ENCODE measurements at places on chromosomes 11 and 22.
A peak's percentile ranks its signal among the peaks of the same experiment; 100 is the strongest.

DNA sequence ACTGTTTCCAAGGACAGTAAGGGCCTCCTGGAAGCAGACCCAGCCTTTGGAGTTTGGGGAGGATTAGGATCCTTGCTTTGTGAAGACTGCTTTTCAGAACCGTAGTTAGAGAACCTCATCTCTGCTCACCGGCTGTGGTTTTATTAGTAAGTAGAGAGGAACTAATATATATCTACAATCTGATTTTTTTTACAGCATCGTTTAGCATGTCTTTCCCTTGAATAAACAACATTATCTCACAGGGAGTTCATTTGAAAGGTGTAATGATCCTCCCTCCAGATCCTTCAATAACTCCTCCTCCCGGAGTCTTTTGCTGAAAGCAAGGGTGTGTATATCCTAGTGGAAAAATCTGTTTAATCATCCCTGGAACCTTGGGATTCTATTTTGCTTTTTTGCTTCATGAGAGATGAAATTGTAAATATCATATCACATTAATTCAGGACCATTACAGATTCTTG, 132.7 kb downstream of the DBX1 start:
- no peak for DNase-seq

GRCh38 chr11:17952487-17952886, 60.4 kb downstream of the SERGEF start:
- no peak for DNase-seq

DNA sequence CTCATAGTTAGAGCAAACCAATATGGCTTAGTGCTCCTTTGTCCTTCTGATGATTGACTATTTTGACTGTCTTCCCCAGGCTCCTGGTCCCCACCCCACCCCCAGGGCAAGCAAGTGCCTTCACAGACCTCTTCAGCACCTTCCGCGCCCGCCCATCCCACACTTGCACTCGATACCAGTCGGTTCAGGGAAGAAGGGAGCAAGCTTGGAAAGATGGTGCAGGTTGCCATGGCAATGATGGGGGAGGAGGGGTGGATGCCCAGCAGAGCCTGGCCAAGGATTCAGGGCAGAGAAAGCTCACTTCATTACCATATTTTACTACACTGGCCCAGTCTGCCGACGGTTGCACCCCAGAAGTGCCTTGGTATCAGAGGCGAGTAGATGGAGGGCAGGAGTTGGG, 2.2 kb downstream of the TMEM132A start:
- no peak for DNase-seq

DNA sequence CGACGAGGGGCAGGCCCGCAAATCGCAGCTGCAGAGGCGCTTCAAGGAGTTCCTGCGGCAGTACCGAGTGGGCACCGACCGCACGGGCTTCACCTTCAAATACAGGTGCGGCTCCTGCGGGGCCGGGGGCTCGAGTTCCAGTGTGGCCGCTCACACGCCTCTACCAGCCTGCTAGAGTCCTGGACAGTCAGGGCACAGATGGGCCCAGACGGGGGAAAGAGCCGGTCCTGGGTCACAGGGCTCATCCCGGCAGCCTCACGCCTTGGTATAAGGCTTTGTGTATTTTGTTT, 506 bp downstream of the MCM5 start:
- DNase-seq, result no peak

- DNase-seq, result no peak
Measured at GRCh38 chr22:38233427-38233826, 31.6 kb downstream of the MAFF start.

- DNase-seq, result no peak
Measured at GRCh38 chr11:44270403-44271273, 39.3 kb downstream of the ALX4 start.

DNA sequence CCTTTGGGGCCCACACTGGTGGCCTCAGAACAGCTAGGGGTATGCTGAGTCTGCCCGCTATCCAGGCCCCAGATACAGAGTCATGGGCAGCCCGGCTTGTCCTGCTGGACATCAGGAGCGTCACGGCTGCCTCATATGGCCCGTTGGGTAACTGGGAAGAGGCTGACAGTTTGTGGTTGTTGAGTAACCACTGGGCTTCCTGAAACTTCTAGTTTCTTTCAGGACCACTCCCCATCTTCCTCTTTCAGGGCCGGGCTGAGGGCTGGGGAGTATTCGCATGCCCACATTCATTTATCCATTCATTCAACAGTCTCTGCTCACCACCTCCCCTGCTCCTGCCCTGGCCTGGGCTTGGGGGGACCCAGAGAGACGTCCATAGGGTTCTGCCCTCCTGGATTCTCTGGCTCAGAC, 13.4 kb upstream of the P2RY2 start:
- no peak for DNase-seq

- DNase-seq, result peak; percentile 68
Measured at GRCh38 chr22:20729194-20729593, 44.7 kb upstream of the SERPIND1 start.

- no peak for DNase-seq
Measured at GRCh38 chr11:46451759-46452158, 60.2 kb upstream of the CHRM4 start.

- no peak for DNase-seq
Measured at GRCh38 chr11:110801328-110801727, 89.1 kb upstream of the ARHGAP20 start.

GRCh38 chr11:130078080-130078479, 8.4 kb downstream of the APLP2 start:
- no peak for DNase-seq

DNA sequence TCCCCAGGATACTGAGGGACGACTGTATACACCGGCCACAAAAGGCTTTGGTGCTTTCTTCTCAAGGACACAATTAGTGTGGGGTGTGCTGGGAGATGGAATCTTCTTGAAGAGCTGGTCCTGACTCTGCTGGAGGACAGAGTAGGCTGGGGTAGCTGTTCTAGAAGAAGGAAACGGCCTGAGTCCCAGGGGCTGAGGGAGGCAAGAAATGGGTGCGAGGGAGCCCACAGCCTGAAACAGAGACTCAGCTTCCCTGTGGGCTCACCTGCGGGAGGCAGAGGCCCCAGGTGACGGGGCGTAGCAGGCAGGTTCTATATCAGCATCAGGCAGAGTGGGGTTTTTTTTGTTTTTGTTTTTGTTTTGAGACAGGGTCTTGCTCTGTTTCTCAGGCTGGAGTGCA, 36.6 kb downstream of the PARVG start:
- DNase-seq, result no peak

DNA sequence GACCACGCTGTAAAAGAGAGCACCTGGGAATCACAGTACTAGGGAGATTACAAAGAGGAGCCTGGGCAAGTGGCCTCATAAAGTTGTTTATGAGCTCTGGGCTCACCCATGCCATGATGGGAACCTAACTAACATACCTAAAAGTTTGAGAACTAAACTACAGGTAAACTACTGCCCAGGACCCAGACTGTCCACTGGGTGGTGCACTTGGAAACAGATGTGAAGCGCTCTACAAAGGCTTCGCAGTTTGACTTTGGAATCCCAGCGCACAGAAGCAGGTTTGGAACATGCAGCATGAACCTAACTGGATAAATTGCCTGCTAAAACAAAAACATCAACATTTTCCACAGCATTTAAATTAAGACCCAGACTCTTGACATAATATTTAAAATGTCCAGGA, 418.6 kb downstream of the FAM181B start:
- DNase-seq, result no peak

DNA sequence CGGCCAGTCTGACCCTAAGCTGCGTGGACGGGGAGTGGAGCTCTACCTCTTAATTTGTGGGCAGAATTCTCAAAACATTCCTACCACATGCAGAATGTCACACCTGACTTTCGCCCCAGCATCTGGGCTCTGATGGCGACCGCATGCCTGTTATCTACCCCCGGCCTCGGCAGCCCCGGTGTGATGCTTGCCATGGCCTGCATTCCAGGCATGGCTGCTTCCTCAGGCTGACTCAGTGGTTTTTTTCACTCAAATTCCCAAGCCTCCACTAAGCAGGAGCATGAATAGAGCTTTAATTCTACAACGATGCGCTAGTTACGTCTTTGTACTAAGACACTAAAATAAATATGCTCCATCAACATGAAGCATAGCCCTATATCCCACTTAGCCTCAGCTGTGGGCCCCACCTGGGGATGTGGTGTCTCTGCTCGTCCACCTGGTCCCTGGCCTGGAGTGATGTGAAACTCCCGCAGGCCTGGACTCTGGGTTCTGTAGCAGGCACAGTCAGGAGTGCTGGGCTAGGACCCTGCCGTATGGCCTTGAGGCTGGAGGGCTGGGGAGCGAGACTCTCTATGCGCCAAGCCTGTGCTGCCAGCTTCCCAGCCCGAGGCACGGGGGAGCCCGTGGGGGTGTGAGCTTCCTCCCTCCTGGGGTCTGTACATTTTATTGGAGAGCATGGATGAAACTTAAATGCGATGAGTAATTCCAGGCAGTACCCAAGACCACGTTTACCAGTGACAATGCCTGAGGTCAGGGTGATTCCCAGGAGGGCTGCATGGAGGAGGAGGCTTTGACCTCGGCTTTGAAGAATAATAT, 153.2 kb downstream of the CTTN start:
- DNase-seq, result no peak

- DNase-seq, result no peak
Measured at GRCh38 chr22:31340765-31341247, 5.3 kb downstream of the PATZ1 start.

DNA sequence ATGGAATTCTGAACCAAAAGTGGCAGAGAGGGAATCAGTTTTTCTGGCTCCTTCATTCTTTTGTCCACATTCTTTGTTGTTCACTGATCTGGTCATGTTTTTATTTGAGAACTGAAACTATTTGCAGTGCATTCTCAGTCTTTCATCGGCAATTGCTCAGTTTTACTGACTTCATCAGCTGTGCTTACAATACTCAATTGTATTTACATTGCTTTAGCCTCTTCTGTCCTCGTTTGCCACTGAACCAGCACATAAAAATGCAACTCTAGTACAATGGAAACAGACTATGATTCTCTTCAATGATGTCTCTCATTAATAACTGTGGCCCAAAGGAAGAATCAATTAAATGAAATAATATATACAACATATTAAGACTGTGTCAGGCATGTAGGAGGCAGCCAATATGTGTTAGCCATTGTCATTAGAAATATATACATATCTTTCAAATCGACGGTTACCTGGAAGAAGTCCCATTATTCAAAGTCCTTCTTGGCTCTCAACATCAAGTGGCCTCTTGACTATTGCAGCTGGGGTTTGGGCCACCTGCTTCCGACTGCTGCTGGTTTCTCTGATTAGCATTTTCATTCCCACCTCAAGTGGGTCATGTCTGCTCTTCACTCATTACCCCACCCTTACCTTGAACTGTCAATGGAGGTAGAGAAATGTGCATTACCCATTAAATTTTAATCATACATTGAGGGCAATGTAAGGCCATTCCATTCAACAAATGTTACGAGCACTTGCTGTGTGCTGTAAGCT, 600.1 kb downstream of the INSC start:
- no peak for DNase-seq

- DNase-seq, result no peak
Measured at GRCh38 chr22:45453764-45454163, 40.3 kb downstream of the RIBC2 start.

DNA sequence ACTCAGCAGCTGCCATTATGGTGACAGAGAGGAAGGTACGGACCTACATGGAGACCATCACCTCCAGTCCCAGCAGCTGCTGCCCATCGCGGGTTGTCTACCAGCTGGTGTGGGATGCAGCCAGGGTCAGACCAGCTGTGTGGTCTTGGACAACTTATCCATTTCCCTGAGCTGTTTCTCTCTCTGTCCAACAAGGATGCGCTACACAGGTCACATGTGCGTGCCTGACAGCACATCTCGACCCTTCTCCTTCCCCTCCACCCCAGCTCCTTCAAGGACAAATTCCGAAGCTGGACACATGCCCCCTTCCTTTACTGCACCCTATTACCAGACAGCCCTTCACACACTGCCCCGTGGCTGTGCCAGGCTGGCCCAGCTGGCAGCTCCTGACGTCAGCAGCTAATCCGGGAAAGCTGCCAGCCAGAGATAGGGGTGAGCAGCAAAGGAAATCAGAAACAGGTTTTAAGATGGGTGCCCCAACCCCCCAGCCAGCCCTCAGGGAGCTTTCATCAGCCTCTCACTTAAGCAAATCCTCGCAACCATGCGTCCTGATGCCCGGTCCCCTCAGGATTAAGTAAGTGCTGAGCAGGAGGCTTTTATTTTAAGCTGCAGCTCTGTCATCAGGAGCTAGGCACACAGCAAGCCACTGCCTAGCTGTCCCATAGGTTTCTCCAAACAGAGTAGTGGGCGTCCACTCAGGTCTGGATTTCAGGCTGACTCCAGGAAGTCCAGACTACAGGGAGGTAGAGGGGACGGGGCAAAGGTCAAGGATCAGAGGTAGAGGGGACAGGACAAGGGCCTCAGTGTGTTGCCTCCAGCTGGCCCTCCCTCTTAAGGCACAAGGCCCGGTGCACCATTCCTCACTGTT, 20.3 kb downstream of the TEF start:
- peak; percentile 82 for DNase-seq

DNA sequence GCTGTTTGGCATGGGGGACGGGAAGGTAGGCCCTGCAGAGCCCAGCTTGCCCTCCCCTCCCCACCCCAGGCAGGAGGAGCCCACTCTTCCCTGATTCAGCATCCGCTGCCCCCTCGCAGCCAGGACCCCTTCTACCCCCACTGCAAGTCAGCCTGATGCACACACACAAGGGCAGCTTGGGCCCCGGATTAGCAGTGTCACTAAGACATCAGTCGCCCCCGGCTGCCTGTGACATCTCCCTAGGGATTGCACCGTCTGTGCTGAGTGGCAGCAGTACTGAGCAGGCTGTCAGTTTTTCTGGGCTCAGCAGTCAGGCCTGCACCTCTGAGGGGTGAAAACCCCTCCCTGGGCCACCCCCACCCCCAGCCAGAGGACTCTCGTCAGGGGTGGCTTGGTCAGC, 30.4 kb upstream of the SYT7 start:
- DNase-seq, result no peak

GRCh38 chr11:111107501-111107900, 138.0 kb upstream of the POU2AF2 start:
- DNase-seq, result no peak

- no peak for DNase-seq
Measured at GRCh38 chr11:107337917-107338316, 119.7 kb downstream of the CWF19L2 start.

GRCh38 chr11:63613517-63614135, 607 bp downstream of the PLAAT3 start:
- DNase-seq, result peak; percentile 78

All from caudate nucleus (tissue), 63 donors.